NCI-H2171 treated with DMSO at 0.1 percent for 48 hours (cell line): ENCODE measurements at places on chromosomes 6 and 20.

GRCh38 chr20:3021327-3021726, 22.1 kb upstream of the GNRH2 start:
- DNase-seq: no peak

DNA sequence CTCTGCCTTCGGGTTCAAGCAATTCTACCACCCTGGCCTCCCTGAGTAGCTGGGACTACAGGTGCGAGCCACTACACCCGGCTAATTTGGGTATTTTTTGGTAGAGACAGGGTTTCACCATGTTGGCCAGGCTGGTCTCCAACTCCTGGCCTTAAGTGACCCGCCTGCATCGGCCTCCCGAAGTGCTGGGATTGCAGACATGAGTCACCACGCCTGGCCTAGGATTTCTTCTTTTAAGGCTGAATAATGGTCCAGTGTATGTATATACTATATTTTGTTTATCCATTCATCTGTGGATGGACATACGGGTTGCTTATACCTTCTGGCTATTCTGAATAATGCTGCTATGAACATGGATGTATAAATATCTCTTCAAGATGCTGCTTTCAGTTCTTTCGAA, 17.1 kb downstream of the RIOK1 start:
- DNase-seq: no peak

- DNase-seq: no peak
Measured at GRCh38 chr20:58893355-58894120, 41.0 kb downstream of the GNAS start.

- DNase-seq: peak; percentile 24
Measured at GRCh38 chr20:59751075-59751711, 146.9 kb downstream of the PHACTR3 start.

GRCh38 chr6:439641-440167, 48.2 kb downstream of the IRF4 start:
- peak; percentile 61 for DNase-seq

DNA sequence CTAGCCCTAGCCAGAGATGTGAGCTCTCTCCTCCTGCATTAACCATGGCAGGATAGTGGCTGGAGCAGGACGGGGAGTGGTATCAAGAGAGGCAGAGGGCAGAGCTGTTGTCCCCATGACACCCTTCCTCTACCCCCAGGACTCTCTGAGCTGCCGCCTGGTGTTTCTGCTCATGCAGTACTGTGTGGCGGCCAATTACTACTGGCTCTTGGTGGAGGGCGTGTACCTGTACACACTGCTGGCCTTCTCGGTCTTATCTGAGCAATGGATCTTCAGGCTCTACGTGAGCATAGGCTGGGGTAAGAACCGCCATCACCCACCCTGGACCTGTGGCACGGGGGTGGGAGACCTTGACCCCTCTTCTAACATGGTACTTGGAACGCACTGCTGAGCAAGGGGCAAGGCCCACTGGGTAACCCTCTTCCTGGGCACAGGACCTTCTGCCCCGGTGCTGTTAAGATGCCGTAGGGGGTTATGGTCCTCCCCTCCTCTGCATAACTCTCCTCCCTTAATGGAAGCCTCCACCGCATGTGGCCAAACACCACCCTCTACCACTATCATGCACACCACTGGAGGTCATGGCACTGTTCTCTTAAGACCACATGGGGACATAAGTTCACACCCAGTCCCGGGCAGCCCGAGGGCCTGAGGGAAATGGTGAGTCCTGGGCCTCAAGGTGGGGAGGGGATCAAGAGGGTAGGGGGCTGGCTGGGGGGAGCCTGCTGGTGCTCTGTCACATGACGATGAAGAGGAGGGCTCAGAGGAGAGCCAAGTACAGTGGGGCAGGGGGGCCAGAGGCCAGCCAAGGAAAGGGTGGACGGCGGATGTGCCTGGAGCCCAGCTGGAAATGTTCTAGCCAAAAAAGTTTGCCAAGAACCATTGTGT, 25.1 kb downstream of the GLP1R start:
- DNase-seq: no peak

GRCh38 chr20:49411221-49411925, 71.1 kb downstream of the KCNB1 start:
- DNase-seq: no peak

- DNase-seq: no peak
Measured at GRCh38 chr6:139776041-139776440, 401.6 kb upstream of the CITED2 start.

GRCh38 chr6:28802417-28803336, 121.1 kb downstream of the TRIM27 start:
- DNase-seq: peak; percentile 29

DNA sequence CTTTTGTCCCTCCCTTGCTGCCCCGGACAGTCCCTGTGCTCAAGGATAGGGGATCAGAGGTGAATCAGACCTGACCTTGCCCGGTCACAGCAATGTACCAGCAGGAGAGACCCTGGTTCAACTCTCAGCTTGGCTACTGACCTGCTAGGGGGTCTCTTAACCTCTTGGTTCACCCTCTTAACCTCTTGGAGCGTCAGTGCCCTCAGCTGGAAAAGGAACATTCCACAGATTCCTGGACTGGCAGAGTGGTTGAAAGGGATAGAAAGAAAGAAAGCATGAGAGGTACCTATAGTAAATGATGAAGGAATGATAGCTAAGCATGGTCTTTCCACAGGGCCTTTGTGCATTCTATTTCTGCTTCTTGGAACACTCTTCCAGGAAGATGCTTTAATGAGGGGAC, 25.2 kb downstream of the SNAI1 start:
- no peak for DNase-seq

- no peak for DNase-seq
Measured at GRCh38 chr6:17869010-17869752, 118.3 kb downstream of the KIF13A start.

DNA sequence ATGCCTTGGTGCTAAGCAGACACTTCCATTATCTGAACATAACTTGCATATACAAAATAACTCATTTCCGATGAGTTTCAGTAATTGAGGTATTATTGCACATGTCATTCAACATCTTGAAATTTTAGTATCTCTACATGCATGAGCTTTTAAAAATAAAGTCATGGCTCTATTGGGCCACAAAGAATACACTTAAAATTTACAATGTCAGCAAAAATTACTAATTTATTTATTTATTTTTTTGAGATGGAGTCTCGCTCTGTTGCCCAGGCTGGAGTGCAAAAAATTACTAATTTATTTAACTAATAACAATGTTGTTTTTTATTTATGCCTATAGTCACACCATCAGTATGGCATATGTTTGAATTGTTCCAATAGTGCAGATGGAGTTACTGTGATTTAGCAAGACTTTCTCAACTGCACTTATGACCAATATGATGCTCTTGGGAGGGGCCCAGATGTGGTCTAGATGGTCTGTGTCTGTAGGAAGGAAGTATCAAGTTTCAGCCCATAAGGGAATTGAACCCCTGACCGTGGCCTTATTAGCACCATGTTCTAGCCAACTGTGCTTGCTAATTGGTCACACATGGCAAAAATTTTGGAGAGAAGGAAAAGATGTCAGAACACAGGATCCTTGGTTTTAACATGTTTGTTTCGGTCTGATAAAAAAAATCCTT, 370.7 kb upstream of the TSHZ2 start:
- DNase-seq: no peak

- no peak for DNase-seq
Measured at GRCh38 chr6:41642090-41642959, 4.1 kb downstream of the MDFI start.

DNA sequence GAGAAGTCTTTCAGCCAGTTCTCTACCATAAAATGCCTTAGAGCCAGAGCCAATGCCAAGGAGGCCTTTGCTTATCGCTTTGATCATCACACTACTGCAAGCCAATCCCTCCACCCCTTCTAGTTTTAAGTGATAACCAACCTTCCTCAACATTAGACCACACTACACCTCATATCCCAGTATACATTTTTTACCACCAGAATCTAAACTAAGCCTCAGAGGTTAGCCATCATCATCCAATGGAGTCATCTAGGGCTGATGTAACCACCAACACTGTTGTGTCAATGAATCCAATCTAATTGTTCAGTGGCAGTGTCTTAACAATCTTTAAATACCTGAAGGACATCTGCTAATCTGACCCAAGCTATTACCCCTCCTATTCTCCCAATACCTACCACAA, 6.4 kb downstream of the ZUP1 start:
- no peak for DNase-seq

DNA sequence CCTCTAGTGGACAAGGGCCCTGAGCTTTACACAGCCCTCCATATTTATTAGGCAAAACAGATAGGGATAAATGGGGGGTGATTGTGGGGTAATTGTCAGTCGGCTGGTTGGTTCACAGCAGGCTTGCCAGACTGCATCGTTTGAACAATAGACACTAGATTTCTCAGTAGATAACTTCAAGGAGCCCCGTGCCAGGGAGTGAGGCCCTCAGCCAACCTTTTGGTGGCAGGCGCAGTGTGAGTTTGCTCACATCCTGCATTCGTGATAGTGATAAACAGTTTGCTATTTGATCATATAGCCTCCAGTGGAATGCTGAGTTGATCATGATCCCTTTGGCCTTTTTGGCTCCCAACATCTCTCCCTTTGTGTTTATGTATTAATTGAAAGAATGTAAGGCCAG, 3.6 kb upstream of the ABHD12 start:
- no peak for DNase-seq

GRCh38 chr6:73943411-73943810, 247.4 kb downstream of the CD109 start:
- no peak for DNase-seq

GRCh38 chr6:89037141-89037900, 43.2 kb upstream of the PNRC1 start:
- DNase-seq: no peak

DNA sequence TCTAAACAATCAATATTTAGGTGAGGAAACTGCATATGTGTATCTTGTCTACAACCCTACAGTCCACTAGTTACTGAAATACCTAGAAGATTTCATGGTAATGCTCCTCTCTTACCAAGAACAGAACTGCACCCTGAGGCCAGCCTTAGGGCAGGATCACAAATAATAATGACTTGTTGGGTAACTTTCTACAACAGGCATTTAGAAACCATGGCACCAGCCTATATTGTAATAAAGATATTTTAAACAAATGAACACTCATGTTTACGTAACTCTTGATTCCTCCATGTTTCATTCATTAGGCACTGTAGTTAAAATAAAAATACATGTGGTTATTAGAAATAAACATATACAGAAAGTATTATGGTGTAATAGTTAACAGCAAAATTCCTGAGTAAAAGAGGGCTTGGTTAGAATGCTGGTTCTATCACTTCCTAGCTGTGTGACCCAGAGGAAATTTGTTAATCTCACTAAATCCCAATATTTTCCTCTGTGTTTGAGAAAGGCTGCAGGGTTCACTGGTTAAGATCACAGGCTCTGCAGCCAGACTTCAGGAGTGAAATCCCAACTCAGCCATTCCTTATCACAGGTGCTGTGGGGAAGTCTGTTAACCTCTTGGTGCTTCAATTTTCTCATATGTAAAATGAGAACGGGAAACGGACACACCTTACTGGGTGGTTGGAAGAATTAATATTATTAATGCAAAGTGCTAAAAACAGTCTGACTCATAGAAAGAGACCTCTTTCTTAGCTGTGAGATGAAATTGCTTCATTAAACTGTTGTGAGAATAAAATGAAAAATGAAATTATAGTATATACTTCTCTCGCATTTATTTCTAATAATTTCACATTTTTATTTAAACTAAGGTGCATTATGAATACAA, 8.5 kb downstream of the HMGN3 start:
- DNase-seq: no peak

DNA sequence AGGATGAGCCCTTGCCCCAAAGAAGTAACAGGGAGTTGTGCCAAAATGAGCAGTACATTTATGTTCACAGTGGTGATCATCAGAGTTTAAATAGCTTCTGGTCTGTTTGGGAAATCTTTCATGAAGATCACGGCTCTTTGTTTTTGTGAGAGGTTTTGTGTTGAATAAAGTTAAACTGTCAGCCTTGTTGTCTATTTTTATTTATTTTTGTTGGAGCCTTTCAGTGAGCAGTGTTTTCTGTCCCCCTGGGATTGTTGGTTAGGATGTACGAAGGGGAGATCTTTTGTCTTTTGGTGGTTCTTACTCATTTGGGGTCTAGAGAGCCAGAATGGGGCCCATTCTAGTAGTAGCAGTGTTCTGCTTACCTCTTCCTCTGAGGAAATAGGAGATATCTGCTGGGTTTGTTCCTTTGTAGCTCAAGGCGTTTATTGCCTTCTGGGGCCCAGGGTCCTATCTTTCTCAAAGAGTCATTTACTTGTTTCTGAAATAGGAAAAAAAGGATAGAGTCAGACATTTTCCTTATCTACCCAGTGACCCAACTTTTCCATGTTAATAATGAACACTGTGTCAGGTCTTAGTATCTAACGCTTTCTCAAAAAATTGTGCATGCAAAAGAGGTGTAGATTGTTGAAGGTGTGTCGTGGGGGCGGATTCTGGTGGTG, 157.4 kb downstream of the JARID2 start:
- DNase-seq: no peak

DNA sequence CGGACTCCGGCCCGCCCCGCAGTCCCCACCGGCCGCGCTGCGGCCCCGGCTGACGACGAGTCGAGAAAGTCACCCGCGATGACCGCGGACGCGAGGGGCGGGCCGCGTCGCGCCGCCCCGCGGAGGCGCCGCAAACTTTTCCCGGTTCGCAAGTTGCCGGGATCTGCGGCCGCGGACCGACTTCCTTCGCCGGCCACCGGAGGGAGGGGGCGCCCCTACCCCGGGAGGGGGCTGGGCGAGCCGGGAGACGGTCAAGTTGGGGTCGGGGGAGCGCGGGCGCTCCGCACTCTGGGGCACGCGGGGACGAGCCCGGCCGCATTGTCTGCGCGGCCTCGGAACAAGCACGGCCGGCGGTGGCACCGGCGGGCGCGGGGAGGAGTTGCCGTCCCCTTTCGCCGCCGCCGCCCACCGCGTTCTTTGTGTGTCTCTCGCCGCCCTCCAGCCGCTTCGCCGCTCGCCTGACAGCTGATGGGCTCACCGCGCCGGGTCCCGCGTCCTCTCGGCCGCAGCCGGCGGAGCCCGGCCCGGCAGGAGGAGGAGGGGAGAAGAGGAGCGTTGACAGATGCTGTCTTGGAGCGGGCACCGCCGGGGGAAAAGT, 131.6 kb downstream of the OGFRL1 start:
- no peak for DNase-seq

DNA sequence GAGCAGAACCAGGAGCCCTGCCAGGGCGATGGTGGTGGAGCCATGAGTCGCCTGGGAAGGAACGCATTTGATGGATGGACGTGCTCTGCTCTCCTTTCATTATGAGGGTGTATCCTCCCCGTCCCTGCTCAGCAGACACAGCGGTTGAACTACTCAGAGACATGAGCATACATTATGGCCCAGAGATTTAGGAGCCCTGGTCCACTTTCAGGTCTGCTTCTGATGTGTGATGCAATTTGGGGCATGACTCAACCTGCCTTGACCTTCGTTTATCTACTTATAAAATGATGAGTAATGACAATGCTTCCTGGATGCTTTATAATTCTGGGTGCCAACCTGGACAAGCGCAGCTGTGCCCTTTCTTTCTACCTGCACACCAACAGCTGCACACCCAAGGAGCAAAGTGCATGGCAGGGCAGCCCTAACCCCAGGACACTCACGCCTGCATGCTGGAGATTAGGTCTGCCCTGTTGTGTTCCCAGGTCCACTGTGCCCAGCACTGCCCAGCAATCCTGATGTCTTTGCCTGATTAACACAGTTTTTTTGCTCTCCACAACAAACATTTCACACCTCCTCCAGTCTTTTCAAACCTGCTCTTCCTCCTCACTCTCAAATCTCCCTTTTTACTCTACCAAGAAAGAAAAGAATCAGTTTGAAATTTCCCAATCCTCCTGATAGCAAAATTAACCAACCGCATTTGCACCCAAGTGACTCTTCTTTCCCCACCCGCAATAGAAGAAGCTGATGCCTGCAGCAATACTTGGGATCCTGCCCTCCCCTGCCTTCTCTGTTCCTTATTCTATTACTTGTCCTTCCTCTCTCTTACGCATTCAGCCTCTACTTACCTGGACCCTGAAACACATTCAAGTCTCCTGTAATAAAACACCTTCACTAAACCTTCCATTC, 81.2 kb downstream of the EZR start:
- DNase-seq: no peak
